ENCODE measurements at places on chromosomes 11 and 22.

DNA sequence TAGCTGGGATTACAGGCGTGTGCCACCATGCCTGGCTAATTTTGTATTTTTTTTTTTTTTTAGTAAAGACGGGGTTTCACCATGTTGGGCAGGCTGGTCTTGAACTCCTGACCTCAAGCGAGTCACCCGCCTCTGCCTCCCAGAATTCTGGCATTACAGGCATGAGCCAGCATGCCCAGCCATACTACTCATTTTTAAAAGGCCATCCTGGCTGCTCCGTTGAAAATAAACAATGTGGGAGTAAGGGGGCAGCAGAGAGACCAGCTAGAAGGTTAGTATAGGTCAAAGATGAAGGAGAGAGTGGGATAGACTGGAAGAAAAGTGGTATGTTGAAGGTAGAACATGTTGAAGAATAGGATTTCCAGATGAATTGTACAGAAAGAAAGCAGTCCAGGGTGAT lies 17.6 kb upstream of the LIN7C start:
- peak; percentile 73 for DNase-seq

GRCh38 chr11:48106166-48106565 lies 110.4 kb upstream of the OR4B1 start:
- DNase-seq = no peak

- no peak for DNase-seq
Observed at GRCh38 chr22:47060718-47061117, 298.3 kb downstream of the TBC1D22A start.

GRCh38 chr11:121334973-121335710 lies 42.6 kb downstream of the SC5D start:
- DNase-seq = no peak

GRCh38 chr22:46933040-46933930 lies 170.8 kb downstream of the TBC1D22A start:
- no peak for DNase-seq

- DNase-seq = no peak
Observed at GRCh38 chr11:73990730-73991129, 8.1 kb upstream of the UCP2 start.

DNA sequence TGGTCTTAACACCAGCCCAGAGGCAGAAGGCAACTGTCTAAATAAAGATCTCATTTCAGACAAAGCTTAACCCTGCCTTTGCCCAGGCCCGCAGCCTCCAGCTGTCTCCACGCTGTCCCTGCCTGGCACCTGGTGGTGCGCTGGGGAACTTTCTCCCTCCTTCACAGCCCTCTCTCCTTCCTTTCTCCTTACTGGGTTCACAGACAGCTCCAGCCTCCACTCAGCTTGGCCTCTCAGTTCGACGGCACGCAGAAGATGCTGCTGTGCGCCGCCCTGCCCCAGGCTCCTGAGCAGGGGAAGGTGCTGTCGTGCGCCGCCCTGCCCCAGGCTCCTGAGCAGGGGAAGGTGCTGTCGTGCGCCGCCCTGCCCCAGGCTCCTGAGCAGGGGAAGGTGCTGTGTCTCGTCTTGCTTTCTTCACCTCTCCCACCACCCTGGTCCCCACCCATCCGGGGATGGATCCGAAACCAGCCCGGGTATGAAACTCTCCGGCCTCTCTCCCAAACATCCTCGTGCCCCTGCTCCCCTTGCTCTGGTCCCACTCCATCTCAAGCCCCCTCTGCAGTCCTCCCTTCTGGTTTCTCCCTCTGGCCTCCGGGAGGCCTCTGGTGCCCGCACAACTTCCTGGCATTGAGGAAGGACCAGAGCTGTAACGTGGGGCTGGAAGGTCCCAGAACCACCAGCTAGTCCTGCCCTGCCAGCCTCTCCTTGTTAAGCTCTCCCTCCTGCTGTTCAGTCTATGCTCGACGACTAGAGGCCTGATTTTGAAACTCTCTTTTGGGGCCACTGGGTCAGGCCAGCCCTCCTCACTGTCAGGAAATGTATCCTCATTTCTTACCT lies 22.9 kb upstream of the JAM3 start:
- DNase-seq = peak; percentile 72

GRCh38 chr11:44006917-44007361 lies 40.8 kb upstream of the ACCSL start:
- DNase-seq = peak; percentile 14

DNA sequence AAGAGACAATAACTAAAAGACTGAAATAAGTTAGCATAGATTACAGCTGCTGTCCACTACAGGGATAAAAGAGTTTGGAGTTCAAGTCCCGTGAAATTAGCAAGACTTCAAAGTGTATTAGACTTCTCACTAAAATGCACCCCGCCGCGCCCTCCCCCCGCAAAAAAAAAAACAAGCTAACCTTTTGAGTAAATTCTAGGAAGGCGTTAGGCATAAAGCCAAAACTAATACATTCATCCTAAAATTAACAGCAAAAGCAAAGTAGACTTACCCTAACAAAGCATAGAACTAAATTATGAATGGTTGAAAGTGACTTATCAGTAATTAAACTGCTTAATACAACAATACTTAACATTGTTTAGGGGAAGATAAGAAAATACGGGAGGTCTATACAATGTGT lies 581.0 kb upstream of the CHORDC1 start:
- DNase-seq = no peak

DNA sequence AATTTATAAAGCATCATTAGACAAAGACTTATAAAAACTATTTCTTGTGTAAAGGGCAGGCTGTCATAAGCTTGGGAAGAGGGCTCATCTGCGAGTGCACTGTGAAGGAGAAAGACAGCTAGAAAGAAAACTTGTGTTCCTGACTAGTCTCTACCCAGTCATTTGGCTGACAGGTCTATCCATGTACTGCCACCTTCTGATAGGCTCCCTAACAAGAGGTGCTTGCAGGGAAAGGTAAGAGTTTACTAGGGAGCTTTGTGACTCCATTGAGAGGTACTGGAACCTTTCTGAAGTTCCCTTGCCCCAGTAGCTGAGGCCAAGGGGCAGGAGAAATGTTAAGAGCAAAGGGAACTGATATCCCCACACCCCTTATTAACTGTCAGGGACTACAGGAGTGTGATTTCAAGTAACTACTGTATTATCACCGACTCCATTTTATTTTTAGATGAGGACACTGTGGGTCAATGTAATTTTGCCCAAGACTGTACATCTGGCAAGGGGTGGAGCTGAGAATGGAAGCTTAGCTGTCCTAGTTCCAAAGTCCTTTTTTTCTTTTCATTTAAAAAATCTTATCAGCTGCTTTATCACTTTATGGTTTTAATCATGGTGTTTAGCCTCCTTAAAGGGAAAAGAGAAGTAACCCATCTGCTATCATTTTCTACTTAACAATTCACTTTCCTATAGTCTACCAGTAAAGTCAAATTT lies 129.4 kb downstream of the ARHGAP20 start:
- no peak for DNase-seq

- DNase-seq = no peak
Observed at GRCh38 chr22:36360011-36360410, 27.8 kb downstream of the MYH9 start.

- no peak for DNase-seq
Observed at GRCh38 chr11:93524173-93524536, 19.0 kb downstream of the SMCO4 start.

- peak; percentile 58 for DNase-seq
Observed at GRCh38 chr11:63762654-63763495, 5.7 kb downstream of the ZFTA start.

DNA sequence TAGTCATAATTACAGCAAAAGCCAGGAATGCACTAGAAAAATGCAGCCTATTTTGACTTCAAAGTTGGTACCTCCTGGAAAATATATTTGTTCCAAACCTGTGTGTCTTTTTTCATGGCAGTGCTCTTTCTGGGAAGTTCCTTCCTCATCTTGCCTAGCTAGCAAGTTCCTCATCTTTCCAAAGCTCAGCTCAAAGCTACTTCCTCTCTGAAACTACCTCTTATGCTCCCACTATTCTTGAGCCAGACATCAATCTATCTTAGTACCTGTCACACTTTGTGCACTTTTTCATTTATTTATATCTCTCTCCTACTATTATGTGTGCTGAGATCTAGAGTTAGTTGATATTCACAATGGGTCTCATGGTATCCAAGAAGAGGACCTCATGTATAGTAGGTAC lies 191.6 kb upstream of the CCDC90B start:
- no peak for DNase-seq

GRCh38 chr11:61499816-61500491 lies 8.6 kb upstream of the LRRC10B start:
- DNase-seq = peak; percentile 64

GRCh38 chr22:33880986-33881385 lies 39.3 kb downstream of the LARGE1 start:
- DNase-seq = no peak

GRCh38 chr11:113417428-113417827 lies 29.8 kb downstream of the ANKK1 start:
- no peak for DNase-seq

GRCh38 chr11:963852-964251 lies 38.2 kb downstream of the AP2A2 start:
- DNase-seq = no peak

- DNase-seq = no peak
Observed at GRCh38 chr11:113698515-113698914, 7.6 kb downstream of the TMPRSS5 start.

GRCh38 chr22:37377927-37378326 lies 49.4 kb downstream of the ELFN2 start:
- no peak for DNase-seq

DNA sequence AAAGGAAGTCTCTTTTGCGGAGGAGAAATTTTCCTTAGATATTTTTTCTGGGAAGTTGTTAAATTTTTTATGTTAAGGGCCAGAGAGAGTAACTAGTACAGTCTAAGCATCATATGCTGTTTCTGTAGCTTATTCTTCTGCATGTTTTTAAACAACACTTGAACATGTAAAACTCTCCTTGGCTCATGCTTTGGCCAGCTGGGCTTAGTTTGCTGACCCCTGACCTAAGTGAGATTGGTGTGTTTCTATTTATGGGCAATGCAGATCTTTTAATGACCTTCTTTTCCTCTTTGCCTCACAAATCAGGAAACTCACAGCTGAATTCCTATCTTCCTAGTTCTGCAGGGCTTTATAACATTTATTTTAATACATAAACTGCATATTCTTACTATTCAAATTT lies 942.5 kb downstream of the OPCML start:
- no peak for DNase-seq

GRCh38 chr11:6681949-6682348 lies 1.2 kb downstream of the MRPL17 start:
- no peak for DNase-seq

- no peak for DNase-seq
Observed at GRCh38 chr11:86523738-86524619, 148.4 kb downstream of the ME3 start.

- DNase-seq = peak; percentile 92
Observed at GRCh38 chr22:37498289-37498909, 12.2 kb upstream of the MFNG start.

- peak; percentile 63 for DNase-seq
Observed at GRCh38 chr11:112734207-112734606, 227.0 kb upstream of the NCAM1 start.

GRCh38 chr11:64739871-64740270 lies 4.1 kb downstream of the RASGRP2 start:
- no peak for DNase-seq

DNA sequence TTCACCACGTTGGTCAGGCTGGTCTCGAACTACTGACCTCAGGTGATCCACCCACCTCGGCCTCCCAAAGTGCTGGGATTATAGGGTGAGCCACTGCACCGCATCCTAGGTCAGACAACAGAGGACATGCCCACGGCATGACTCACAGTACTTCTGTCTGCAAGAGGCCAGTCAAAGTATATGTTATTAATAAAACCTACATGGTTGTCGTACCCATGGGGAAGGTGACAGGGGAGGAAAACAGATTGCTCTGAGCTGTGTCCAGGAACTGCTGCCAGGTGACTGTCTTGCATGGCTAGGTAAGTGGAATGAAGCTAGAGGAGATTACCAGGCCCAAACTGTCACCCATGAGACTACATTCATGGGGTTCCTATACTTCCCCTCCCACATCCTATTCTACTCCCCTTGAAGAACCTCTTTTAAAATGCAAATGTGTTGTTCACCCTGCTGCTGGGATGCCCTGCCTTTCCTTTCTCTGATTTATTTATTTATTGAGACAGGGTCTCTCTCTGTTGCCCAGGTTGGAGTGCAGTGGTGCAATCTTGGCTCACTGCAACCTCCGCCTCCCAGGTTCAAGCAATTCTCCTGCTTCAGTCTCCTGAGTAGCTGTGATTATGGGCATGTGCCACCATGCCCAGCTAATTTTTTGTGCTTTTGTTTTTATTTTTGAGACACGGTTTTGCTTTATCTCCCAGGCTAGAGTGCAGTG lies 2.0 kb upstream of the NLRX1 start:
- no peak for DNase-seq

- DNase-seq = no peak
Observed at GRCh38 chr11:126570489-126570888, 215.0 kb downstream of the ST3GAL4 start.

DNA sequence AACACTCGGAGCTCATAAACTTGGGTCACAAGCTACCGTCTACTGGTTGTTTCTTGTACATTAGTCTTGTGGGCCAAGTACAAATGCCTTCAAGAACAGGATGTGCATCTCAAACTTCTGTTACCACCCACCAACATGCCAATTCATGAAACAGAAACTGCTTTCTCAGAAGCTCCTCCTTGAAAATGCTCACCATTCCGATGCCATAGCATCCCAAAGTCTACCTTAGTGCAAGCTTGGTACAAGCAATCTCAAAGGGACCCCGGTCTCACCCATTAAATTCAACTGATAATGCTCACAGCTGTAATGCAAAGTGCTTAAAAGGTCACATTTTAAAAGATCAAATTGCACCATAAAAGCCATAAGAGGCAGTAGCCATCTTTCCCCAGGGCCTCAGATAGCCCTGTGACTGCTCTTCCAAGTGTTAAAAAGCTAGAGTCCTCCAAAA lies 31.8 kb upstream of the CCDC34 start:
- no peak for DNase-seq

- DNase-seq = no peak
Observed at GRCh38 chr22:28791841-28792490, 8.4 kb downstream of the XBP1 start.

DNA sequence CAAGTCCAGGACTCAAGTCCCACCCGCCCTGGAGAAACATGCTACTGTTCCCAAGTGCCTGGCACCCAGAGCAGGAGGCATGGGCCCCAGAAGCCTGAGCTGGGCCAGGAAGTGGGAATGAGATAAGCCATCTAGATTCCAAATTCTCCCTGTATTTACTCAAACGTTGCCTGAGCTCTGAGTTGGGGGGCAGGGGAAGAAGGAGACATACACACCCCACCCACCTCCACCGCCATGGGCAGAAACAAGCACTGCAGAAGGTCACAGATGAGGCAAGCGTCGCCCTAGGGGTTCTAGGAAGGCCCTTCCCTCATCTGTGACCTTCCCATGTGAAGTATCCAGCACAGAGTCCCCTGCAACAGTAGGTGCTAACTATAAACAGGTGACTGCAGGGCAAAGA lies 54.0 kb downstream of the PLEKHA7 start:
- DNase-seq = no peak

GRCh38 chr22:42814215-42814614 lies 42.9 kb downstream of the ARFGAP3 start:
- DNase-seq = no peak

DNA sequence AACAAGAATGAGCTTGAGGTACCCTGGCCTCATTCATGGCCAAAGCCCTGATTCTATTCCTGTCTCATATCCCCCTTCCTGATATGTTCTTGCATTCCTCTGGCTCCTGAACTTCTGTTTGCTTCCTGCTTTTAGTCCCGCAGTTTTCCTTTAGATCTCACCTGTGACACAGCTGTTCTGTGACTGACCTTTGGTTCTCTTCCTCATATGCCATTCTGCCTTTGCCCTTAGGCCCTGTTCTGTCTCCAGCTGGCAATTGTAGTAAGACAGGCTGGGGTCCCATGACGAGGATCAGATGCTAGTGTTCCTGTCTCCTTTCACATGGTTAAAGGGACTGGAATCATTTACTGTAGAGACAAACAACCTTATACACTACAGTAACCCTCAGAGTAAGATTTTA lies 59.0 kb upstream of the PDE3B start:
- no peak for DNase-seq
